ENCODE measurements at places on chromosomes 7 and 10.

GRCh38 chr7:127833641-127834040 lies 181.6 kb downstream of the SND1 start:
- no peak for DNase-seq

- no peak for DNase-seq
Measured at GRCh38 chr10:62651341-62651740, 153.2 kb upstream of the ADO start.

GRCh38 chr10:57218382-57218781 lies 857.3 kb upstream of the ZWINT start:
- no peak for DNase-seq

DNA sequence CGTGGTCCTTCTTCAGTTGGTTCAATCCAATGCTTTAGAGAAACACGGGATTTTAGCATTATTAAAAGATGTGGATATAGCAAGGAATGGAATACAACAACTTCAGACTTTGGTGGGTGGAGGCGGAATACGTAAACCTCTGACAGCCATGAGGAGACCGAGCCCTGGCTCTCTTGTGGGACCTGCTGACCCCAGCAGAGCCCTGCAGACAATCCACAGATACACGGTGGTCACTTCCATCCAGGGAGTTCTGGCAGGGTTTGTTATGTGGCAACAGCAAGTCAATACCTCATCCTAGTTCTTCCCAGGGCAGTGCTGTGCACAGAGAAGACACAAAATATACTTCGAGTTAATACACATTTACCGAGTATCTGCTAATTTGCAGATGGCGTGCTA lies 118.5 kb upstream of the DIP2C start:
- no peak for DNase-seq

- DNase-seq = no peak
Measured at GRCh38 chr7:111486472-111487142, 75.7 kb downstream of the IMMP2L start.

GRCh38 chr10:51744235-51745000 lies 45.0 kb upstream of the CSTF2T start:
- DNase-seq = no peak

- no peak for DNase-seq
Measured at GRCh38 chr7:35037211-35037525, at the start of gene DPY19L1. Gene DPY19L1 (minus strand): TSS chr7:35037485. CDS start chr7:35037394, 91 bp downstream.

DNA sequence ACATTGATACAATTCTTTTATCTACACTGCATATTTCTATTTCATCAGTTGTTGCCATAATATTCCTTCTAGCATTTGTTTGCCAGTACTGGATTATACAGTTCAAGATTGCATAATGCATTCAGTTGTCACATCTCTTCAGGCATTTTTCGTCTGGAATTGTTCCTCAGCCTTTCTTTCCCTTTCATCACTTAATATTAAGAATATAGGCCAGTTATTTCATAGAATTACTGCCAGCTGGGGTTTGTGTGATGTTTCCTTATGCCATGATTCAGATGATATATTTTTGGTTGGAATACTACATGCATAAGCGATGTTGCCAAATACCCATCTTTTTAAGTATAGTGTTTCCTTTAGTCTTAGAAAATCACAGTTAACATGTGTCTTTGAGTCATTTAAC lies 20.8 kb downstream of the KIFBP start:
- no peak for DNase-seq

DNA sequence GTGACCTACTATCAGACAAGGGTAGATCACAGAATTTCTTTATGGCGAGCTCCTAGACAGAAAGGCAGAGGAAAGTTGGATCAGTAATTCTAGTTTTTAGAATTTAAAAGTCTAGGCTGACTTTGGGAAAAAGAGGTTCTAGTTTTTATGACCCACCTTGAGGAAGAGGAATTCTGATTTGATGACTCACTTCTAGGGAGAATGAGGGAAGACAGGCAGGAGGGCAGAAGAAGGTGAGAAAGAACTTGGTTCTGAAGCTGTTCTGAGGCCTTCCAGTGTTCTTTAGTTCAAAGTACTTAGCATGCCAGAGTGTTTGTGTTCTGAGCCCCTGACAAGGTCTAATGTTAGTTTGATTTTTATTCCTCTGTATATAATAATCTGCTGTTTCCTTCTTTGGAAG lies 97.2 kb downstream of the PODXL start:
- DNase-seq = no peak

DNA sequence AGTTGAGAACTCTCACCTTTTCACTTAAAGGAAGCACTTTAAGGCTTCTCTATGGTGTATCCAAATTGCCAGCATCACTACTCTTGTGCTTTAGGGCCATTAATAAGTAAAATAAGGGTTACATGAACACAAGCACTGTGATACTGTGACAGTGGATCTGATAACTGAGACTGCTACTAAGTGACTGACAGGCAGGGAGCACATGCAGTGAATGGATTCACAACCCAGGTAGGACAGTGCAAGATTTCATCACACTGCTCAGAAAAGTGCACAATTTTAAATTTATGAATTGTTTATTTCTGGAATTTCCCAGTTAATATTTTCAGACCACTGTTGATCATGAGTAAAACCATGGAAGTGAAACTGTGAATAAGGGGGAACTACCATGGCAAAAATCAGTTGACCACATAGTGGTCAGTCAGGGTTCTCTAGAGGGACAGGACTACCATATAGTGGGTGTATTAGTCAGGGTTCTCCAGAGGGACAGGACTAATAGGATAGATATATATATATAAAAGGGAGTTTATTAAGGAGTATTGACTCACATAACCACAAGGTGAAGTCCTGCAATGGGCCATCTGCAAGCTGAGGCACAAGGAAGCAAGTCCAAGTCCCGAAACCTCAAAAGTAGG lies 20.9 kb upstream of the CYP51A1 start:
- DNase-seq = no peak

- no peak for DNase-seq
Measured at GRCh38 chr10:85638797-85639196, 727.8 kb downstream of the GRID1 start.

- DNase-seq = no peak
Measured at GRCh38 chr7:108311446-108312168, 144.6 kb downstream of the NRCAM start.

DNA sequence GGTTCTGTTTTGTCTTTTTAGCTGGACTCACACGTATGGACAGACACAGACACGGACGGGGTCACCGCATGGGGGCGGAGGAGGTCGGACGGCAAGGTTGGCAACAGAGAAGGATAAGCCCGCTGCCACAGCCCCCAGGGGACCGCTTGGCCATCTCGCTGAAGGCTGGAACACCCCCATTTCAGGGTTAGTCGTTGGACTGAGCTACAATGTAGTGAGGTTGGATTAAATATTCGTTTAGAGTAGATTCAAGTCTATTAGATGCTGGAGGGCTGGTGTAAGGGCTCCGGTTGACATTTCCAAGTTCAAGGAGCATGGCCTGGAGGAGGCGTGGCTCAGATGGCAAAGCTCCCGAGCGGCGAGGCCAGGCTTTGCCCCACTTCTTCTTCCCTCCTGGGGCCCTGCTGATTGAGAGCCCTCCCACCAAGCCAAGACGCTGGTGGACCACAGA lies 35.2 kb downstream of the PPIF start:
- DNase-seq = peak; percentile 47

GRCh38 chr7:105971845-105972244 lies 8.8 kb downstream of the CDHR3 start:
- DNase-seq = no peak

- no peak for DNase-seq
Measured at GRCh38 chr10:29512425-29512974, 122.3 kb downstream of the SVIL start.

GRCh38 chr10:20608503-20608902 lies 288.6 kb downstream of the NEBL start:
- DNase-seq = no peak

DNA sequence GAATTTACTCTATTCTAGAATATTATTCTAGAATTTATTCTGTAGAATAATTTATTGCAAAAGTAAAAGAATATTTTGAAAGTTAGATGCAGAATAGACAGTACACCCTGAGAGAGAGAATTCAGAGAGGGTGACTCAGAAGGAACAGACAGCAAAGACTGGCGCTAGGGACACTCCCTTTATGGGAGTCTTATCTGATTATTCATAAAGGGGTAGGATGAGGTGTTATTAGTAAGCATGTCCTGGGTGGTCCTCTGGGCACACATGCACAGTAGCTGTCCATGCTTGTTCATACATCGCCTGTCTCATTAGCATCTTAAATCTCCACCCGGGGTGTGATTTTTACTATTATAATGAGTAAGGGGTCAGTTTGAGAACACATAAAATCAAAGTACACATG lies 100.1 kb downstream of the XPNPEP1 start:
- DNase-seq = no peak

- no peak for DNase-seq
Measured at GRCh38 chr10:6198171-6198570, 4.6 kb upstream of the PFKFB3 start.

DNA sequence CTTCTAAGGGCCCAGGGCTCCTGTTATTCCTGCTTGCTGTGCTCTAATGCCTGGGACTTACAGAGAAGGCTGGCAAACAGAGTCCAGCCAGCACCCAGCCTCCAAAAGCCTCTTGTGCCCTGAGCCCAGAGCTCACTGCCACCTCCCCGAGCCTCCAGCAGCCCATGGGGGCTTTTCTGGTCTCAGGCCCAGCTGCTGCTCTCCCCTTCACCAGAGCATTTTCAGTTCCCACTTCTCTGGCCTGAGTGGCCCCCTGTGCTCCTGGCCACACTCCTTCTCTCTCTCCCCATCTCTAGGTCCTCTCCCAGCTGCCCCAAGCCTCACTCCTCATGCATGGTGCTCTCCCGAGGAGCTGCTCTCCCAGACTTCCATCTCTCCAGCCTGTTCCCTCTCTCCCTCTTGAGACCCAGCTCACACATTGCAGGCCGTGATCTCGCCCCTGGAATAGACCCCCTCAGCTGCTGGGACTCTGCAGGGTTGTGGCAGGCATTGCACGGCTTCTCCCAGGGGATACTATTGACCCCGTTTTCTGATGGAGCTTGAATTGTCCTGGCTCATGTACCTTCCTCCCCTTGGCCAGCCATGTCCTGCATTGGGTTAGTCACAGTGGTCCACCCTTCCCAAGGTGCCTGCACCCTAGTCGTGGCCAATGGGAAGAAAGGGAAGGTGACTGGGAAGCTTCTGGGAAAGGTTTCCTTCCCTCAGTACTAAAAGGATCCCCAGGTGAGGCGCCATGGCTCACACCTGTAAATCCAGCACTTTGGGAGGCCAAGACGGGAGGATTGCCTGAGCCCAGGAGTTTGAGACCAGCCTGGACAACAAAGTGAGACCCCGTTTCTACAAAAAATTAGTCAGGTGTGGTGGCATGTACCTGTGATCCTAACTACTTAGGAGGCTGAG lies 9.0 kb upstream of the RASSF4 start:
- no peak for DNase-seq

DNA sequence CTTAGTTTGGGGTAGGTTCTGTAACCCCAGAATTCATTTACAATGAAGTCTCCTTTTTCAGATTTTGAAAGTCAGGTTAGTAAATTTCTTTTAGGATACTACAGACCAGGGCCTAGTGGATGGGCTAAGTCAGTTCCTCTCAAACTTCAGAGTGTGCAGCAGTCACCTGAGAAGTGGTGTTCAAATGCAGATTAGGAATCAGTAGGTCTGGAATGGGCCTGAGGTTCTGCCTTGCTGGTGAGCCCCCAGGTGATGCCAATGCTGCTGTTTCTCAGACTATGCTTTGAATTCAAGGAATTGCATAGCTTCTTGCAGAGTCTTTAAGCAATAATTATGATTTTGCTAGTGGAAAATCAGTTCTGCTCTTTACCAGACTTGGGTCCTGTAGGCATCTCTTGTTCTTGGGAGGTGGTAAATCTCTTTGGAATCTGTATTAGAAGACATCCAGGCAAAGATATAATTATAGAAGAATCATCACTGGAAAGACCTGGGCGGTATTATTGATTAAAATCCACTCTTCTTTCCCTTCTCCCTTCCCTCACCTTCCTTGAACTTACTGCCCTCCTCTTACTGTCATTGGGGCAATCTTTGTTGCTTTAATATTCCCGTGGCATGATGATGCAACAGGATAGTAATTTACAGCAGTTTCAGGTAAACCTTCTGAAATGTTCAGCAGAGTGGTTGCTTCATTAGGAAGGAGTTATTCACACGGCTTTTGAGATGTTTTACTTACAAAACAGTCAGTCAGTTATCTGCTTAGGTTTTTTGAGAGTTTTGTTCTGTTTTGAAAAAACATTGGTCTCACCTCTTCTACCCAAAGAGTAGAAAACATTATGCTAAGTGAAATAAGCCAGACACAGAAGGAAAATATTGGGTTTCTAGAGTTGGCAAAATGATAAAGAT lies 87.2 kb downstream of the NRF1 start:
- DNase-seq = no peak

DNA sequence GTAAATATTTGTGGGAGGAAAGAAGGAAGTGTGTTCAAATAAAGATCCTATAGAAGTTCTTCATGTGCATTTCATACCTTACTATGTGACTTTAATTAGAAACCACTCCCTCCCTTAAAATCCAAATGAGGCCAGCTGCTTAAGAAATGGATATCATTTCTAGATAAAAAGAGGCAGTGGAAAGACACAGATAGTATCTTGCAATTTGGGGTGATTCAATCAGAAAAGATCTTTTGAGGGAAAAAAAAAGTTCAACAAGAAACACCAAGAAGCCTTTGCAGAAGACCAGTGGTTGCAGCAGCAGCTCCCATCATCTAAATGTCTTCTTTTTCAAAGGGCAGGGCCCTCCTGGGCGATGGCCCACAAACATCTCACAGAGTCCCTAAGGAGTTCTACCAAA lies 200.1 kb downstream of the LRRN3 start:
- DNase-seq = no peak

DNA sequence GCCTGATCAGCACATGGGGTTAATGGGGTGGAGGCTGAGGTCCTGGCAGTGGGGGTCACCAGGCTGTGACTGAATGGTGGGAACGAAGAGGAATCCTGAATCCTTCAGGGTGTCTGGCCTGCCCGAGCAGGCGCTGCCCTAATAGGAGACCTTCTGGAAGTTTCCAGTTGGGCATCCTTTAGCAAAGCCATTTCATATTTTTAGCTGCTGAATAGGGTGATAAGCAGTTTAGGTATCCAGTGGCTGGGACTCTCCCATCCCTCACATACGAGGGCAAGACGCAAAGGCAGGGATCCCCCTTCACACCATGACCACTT lies 159.3 kb downstream of the SH3PXD2A start:
- no peak for DNase-seq

DNA sequence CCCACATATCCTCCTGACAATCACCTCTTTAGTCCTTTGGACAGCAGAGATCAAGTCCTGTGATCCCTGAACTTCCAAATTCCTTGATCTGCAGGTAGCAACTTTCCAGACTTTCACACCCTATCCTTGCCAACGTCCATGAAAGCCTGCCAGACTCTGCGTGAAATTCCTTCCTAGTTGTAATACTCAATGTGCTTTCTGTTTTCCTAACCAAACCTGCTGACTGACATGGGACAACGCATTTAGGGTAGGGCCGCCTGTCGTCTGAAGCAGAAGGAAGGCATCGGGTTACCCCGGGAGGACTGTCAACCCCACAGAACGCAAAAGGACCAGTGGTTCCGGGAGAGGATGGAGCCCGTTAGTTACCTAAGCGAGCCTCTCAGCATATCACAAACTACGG lies 23.9 kb downstream of the ITGA8 start:
- DNase-seq = no peak

- DNase-seq = no peak
Measured at GRCh38 chr7:28956608-28957063, 1.5 kb downstream of the TRIL start.

GRCh38 chr10:49290607-49291006 lies 8.4 kb upstream of the C10orf71 start:
- no peak for DNase-seq

Measured in activated effector memory CD4-positive, alpha-beta T cell treated with anti-CD3 and anti-CD28 coated beads, Interleukin-2, amount 50 U/mL, for 16 hours (primary cell).